ENCODE measurements at places on chromosomes 12 and 14.
A peak's percentile ranks its signal among the peaks of the same experiment; 100 is the strongest.

- DNase-seq = peak; percentile 38
Observed at GRCh38 chr12:52787324-52788191, 8.4 kb downstream of the KRT3 start.

- DNase-seq = no peak
Observed at GRCh38 chr14:24399999-24400718, 1.4 kb downstream of the NYNRIN start.

- DNase-seq = no peak
Observed at GRCh38 chr14:91649930-91650329, 82.0 kb downstream of the CATSPERB start.

GRCh38 chr14:26163761-26164160 is 434.1 kb downstream of the NOVA1 start:
- no peak for DNase-seq

GRCh38 chr14:66514213-66514612 is 6.3 kb downstream of the GPHN start:
- DNase-seq = no peak

GRCh38 chr14:26282578-26282977 is 315.3 kb downstream of the NOVA1 start:
- no peak for DNase-seq

DNA sequence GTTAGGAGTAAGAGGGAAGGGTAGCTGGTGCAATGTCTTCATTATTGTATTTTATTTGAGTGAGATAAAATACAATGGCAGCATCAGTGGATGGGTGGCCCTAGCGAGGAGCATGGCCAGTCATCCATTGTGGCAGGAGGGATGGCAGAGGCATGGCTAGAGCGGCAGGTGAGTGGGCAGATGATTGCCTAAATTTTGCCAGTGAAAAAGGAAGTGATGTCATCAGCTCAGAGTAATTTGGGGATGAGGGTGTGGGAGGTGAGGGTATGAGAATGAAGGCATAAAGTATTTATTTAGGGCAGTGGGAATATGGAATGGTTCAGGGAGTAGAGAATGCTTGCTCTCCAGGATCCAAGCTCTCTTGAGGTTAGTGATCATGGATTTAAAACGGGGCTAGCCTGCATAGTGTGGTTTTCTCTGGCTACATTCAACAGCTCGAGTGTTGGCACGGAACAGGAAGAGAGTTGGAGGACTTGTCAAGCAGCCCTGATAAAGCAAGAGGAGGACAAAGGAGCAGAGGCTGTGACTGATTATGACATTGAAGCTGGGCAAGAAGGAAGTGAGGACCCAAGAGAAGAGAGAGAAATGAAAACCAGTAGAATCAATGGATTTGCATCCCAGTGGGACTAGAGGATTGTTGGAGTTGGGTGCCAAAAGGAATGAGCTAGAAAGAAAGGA is 18.7 kb upstream of the SERPINA6 start:
- no peak for DNase-seq

DNA sequence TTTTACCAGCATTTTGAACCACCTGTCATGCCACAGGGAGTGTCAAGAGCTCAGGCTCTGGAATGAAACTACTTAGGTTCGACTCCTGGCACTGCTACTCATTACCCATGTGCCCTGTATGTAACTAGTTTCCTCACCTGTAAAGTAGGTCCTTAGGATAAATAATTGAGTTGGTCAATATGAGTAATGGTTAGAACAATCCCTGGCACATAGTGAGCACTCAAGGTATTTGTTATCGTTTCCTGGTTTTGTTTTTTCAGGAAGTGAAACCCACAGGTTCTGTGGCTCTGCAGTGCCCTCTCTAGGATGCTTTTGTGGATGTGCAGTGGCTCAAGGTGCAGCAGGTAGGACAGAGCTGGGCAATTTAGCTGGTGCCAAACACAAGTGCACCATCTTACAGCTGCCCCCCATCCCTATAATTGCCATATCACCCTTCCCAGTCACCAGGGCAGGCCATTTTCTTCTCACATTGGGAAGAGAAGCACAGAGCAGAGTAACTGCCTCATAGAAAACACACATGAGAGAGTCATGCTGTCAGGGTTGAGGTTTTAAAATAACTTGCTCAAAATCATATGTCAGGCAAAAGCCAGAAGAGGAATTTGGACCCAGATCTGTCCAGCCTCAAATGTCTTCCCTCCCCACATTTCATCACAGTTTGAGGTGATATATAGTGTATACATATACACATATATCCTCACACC is 297.5 kb downstream of the RPAP3 start:
- DNase-seq = no peak

DNA sequence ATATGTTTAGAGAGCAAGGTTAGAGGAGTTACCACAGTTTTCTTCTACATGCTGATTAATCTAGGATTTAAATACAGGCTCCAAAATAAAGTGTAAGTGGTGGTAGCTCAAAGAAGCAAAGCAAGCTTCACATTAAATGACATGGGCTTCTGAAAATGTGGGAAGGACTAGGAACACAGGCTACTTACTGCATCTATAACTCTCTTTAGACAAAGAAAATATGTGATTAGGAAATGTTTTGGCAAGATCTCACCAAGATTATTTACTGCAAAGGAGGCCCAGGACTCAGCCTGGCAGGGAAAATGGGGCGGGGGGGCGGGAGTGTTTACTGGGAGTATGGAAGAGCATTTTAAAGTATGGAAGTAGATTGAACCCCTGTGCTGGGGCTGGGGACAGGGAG is 39.4 kb downstream of the ETV6 start:
- DNase-seq = no peak

DNA sequence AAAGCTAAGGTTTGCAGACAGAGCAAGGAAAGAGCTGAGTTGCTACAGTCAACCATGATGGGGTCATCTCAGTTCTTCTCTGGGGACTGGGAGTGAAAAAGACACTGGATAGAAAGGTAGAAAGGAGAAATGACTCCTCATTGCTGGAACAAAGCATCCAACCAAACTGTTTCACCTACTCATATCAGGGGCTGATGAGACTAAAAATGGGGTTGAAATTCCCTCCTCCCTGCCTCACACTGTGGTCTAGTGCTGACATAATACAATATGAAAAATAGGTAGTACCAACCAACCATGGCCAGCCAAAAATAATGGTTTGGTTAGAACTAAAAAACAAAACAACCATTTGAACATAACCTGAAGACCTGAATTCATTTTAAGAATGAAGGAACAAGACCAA is 220.7 kb downstream of the DPF3 start:
- no peak for DNase-seq

DNA sequence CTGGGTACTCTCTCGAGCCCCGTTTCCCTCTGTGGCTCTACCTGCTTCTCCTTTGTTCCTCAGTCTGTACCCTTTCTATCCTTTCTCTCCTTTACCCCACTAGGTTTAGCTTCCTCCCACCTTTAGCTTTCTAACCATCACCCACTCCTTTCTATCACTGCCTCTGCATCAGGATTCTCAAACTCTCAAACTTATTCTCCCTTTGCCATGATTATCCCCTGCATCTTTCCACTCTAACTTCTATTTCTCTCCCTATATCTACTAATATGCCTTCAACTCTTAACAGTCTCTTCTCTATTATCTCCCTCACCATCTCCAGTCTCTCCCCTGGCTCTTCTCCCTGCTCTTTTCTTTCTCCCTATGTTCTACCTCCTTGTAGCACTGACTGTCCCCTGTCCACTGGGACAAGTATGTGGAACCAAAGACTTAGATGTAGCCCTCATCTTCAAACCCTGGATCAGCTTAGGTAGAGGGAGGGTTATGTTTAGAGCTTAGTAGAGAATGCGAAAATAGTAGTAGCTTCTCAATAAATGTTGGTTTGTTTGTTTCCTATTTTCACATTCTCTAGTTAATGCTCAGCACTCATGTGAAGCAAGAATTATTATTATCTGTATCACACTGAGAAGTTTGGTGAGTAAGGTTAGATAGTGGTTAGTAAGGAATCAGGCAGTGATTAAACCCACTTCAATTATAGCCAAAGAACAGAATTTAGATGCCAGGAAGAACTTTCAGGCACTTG is 3.4 kb downstream of the GDF11 start:
- no peak for DNase-seq

- no peak for DNase-seq
Observed at GRCh38 chr12:7354529-7354928, 50.7 kb downstream of the ACSM4 start.

DNA sequence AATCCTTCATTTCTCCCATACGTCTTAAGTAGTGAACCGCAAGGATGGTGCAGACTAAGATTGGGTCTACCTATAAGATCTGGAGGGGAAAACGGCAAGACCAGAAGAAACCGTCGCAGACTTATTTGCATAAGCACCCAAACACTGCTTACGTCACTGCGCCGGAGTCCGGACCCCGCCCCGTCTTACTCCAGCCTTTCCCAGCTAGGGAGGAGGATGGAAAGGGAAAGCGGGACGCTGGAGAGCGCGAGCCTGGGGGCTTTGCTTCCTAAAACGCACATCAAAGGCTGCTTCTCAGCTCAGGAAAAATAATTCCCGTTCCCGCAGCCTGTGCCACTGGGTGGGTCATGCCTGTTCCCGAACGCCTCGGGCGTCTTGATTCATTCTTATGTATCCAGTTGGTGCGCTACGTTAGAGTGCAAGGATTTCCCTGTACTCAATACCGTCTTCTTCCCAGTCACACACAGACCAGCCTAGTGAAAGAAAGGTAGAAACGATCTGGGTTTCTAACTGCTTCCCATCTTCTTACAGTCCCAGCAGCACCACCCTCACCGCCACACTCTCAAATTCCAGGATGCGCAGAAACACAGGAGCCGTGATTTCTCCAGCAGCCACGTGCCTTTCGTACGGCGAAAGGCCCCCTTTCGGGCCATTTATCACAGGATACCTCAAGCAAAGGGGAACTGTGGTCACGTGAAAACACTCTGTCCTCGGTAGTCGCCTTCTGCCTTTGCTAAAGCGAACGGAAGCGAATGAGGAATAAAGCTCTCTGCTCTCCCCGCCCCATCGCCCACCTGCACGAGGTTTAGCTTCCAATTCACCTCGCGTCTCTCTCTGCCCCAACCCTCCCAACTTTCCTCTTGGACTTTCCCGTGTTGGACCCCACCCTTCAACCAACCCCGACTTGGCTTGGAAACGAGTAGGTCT is 1.1 kb downstream of the SLC6A15 start:
- DNase-seq = no peak

DNA sequence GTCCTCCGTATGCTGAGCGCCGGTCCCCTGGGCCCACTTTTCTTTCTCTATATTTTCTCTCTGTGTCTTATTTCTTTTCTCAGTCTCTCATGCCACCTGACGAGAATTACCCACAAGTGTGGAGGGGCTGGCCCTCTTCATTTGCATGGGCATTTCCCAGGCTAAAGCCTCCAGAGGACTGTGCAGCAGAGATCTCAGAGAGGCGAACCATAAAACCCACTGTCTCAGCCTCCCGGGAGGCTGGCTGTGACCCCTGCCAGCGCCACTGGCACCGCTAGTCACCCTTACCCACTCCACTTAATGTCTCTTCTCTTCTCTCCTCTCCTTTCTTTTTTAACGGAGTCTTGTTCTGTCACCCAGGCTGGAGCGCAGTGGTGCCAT is 7.1 kb upstream of the SERPINA9 start:
- no peak for DNase-seq

DNA sequence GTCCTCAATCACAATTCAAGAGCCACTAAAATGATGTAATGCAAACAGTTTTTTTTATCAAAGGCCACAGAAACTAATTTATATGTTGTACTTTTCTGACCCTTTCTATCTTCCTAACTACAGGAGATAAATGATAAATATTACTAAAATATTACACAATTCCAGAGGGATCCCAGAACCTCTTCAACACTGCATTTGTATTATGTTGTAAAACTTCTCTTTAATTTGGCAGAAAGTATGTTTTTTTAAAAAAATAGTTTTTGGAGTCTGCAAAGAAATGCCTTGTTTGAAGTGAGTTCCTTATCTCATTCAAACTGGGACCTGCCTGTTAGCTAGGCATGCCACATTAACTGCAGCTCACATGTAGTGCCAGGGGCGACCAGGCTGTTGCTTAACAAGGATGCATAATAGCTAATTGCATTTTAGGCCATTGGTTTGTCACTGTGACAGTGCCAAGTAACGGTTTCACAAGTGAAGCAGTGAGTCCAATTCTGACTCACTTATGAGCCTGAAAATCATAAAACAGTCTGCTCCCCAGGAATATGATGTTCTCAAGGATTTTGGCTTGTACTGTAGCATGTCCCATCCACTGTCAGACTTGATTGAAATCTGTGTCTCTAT is 266.9 kb downstream of the KTN1 start:
- no peak for DNase-seq

- DNase-seq = no peak
Observed at GRCh38 chr12:124709722-124710687, 142.6 kb upstream of the NCOR2 start.

DNA sequence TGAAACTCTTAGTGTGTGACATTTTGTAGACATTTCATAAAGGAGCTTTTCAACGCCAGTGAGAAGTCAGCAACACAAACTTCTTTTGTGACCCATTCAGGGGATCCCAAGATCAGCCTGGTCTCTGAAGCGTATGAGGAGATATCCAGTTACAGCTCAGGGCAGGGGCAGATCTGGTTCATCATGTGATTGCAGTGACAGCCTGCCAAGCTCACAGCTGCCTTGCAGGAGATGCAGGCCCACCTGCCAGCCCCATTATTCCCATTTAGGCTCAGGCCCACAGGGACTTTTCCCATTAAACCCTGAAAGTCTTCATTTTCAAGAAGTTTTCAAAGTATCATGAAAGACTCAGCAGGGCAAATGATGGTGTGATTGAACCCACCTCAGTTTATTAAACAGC is 38.3 kb downstream of the SRGAP1 start:
- no peak for DNase-seq

DNA sequence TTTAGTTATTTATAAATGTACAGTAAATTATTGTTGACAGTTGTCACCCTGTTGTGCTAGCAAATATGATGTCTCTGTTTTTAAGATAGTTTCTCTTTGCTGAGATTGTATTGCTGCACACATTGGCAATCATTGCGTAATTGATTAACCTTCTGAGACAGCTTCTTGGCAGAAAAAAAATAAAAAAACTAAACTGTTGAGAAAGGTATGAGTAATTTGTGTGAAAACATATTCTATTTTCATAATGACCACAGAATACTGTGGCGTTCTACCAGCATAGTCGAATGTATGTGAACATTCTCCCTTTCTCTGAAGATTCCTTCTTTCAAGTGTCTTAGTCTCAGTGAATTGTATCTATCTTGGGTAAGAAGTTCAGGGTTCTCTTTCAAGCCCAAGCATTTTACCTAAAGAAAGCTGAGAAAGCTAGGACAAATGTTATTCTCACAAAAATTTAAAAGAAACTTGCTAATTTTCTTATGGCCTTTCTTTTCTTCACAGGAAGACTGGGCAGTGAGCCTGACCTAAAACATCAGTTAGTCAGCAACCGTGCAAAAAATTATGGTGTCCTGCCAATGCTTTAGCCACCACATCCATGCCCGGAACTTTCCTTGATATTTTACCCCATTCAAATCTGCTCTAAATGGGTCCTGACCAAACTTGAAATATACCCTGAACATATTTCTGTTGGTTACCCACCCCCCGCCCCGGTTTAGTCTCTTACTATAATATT is 69.0 kb upstream of the REP15 start:
- no peak for DNase-seq

DNA sequence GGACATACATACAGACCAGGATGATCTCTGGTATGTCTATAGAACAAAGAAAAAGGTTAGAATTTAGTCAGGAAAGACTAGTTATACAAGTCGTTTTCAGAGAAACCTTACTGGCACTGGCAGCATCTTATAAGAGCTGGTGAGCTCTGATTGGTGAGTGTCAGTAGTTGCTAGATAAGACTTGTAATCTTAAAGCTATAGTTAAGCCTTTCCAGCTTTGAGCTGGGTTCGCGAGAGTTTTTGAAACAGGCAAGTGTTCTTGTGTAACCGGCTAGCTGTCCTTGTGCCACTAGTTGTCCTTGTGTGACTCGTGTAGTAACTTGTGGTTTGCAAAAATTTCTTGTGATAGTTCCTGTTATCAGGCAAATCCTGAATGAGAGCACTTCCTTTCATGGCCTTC is 740.9 kb downstream of the GALC start:
- DNase-seq = no peak

Data from spleen (tissue), 13 donors.